ENCODE measurements at places on chromosomes 1 and 21.

DNA sequence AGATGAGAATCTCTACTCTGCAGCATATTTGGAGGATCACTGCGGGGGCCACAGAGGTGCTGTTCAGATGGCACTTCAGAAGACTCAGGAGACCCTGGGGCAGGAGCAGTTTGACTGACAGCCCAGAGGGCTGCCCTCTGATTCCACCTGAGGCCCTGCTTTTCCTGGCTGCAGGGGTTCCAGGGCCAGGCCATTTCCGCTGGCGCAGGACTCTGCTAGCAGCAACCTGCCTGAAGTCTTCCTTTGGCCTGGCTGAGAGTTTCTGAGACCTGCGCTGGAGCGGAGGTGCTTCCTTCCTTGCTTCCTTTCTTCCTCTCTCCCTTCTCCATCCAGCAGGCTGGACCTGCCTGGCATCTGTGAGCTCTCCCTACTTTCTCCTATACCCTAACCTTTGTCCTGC is 11.8 kb downstream of the PCSK9 start:
- DNase-seq = no peak

DNA sequence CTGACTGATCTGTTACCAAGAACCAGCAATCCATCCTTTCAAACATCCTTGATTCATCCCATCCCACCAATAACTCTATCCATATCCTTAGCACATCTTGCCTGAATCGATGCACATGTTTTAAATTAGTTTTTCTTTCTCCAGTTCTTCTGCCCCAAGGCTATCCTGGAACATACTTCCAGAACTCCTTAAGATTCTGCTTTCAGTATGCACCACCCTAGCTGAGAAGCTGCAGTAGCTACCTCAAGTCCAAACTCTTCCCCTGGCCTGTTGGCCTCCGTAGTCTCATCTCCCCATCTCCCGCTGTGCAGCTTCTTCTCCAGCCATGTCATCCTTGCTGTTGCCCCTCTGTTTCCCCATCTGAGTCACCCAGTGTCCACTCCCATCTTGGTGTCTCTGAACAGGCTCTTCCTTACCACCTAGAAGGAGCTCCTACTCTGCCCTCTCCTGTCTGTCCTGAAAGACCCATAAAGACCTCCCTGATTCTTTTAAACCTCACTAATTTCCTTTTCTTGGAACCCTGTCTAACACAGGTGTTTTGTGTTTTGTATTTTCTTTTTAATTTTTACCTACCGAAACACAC is 108.0 kb downstream of the SGIP1 start:
- DNase-seq = no peak

- no peak for DNase-seq
These were observed 15.7 kb downstream of the PTAFR start for GRCh38 chr1:28160782-28161266.

DNA sequence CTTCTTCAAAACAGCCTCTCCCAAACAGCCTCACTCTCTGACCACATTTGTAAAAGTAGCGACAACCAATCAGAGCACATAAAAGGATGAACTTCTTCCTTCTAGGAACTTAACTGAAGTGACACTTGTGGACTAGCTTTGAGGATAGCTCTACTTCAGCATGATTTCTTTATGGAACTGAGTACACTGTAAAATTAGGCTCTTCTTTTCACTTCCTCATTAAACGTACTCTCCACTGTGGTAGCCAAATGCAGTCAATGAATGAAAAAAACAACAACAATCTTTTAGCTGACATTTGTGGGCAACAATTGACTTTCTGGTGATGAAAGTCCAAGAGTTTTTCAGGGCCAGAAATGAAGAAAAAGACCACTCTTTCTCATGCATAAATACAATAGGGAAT is 9.6 kb downstream of the LRRC53 start:
- DNase-seq = no peak

DNA sequence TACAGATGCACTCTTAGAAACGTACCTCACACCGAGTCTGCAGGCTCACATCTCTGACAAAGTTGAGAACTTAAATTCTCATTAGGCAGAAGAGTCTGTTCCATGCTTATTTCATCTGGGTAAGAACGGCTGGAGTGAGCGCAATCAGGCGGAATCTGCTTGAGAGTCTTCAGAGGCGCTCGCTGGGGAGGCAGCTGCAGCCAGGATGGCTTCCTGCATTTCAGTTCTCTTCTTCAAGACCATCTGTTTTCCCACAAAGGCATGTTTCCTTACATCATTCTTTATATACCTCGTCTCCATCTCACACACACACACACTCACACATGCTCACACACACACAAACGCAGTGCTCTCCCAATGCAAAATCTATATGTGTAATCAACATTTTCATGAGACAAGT is 497.1 kb downstream of the AJAP1 start:
- no peak for DNase-seq

- no peak for DNase-seq
These were observed 44.0 kb downstream of the GPR161 start for GRCh38 chr1:168092566-168093355.

- DNase-seq = no peak
These were observed 27.1 kb upstream of the CNIH3 start for GRCh38 chr1:224589006-224589405.

GRCh38 chr1:77940921-77941570 is 37.8 kb downstream of the FUBP1 start:
- no peak for DNase-seq

DNA sequence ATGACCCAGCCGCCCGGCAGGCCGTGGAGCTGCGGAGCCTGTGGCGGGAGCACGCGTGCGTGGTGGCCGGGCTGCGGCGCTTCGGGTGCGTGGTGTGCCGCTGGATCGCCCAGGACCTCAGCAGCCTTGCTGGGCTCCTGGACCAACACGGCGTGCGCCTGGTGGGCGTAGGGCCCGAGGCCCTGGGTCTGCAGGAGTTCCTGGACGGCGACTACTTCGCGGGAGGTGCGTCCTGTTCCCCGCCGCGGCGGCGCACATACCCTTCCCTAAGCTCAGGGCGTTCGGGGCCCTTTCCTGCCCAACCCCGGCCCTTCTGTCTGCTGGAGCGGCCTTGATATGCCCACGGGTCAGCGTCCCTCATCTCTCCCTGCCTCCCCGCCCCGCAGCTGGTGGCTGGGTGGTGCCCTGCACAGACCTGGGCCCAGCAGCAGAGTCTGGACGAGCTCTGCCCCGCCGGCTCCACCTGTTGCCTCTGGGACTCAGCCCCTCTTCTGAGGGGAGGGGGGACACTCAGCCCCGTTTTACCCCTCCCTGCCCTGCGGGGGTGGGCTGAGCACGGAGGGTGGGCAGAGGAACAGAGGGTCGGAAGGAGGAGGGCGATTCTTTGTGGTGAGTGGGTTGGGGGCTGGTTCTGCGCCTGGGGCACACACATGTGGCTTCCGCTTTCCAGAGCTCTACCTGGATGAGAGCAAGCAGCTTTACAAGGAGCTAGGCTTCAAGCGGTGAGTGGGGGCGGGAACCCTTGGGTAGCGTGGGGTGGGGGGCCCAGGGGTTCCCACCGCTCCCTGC is 688 bp downstream of the PRXL2B start:
- no peak for DNase-seq

DNA sequence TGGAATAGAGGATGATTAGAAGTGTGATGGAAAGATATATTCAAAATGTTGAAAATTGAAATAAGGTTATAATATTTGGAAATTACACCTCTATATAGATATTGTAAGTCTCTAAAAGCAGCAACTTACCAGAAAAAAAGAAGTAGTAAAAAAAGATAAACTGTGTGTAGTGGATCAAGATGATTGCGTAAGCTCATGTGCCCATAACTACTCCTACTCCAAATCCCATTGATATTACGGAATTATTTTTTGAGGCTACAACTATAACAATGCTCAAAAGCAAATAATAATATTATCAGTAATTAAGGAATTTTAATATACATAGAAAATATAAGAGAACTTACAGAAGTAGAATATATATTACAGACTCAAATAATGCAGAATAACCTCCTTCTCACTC is 33.6 kb downstream of the CATSPERE start:
- no peak for DNase-seq

- DNase-seq = no peak
These were observed 1.4 kb upstream of the ABCA4 start for GRCh38 chr1:94122201-94122970.

GRCh38 chr1:8217011-8217711 is 100.8 kb upstream of the SLC45A1 start:
- DNase-seq = no peak

DNA sequence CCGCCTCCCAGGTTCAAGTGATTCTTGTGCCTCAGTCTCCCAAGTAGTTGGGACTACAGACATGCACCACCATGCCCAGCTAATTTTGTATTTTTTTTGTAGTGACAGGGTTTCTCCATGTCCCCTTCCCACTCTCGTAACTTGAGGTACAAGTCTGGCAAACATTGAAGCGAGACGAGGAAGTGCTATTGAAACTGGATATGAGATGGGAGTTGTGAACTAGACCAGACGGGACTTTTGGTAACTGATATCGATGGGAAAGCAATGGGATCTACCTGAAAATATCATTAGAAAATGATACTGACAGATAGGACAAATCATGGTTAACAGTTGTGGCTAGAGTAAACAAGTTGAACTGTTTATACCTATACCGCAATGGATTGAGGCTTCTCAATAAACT is 95.2 kb upstream of the TRABD2B start:
- DNase-seq = no peak

GRCh38 chr1:100989306-100990077 is 36.1 kb downstream of the DPH5 start:
- DNase-seq = no peak

DNA sequence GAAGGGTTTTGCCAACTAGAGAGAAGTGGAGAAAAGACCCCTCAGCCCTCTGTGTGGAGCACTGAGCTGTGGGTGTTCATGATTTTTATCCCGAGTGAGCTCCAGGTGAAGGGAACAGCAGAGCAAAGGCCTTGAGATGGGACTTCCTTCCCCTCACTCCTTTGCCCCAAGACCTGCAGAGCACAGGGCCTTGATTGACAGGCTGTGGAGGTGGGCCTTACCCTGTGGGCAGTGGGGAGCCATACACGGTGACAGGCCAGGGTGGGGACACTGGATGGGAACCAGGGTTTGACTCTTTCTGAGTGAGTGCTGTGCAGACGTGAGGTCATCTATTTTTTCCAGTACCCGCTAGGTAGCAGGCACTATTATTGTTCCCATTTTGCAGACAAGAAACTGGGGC is 10.5 kb downstream of the KCNQ4 start:
- DNase-seq = no peak

GRCh38 chr1:119510046-119510445 is 3.0 kb downstream of the HSD3B1 start:
- no peak for DNase-seq

DNA sequence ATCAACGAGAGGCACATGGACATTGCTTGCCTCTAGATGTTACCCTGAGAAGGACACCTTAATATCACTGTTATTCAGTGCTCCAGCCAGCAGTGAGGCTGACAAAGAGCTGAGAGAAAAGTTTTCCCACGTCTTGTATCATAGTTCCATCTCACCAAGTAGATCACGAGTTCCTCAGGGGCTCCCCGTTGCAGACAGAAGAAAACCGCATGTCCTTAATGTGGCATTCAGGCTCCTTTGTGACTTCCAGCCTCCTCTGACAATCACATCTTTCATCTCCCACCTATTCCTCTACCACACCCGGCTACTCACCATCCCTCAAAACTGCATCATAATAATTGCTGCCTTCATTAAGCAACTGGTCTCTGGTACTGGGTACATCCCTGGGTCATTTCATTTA is 75.3 kb downstream of the DMRTA2 start:
- DNase-seq = no peak

Data from midbrain (tissue), 1 donor.